ENCODE measurements at places on chromosomes 1 and 21.

GRCh38 chr1:177423090-177423489 is 252.3 kb downstream of the BRINP2 start:
- DNase-seq, result no peak

DNA sequence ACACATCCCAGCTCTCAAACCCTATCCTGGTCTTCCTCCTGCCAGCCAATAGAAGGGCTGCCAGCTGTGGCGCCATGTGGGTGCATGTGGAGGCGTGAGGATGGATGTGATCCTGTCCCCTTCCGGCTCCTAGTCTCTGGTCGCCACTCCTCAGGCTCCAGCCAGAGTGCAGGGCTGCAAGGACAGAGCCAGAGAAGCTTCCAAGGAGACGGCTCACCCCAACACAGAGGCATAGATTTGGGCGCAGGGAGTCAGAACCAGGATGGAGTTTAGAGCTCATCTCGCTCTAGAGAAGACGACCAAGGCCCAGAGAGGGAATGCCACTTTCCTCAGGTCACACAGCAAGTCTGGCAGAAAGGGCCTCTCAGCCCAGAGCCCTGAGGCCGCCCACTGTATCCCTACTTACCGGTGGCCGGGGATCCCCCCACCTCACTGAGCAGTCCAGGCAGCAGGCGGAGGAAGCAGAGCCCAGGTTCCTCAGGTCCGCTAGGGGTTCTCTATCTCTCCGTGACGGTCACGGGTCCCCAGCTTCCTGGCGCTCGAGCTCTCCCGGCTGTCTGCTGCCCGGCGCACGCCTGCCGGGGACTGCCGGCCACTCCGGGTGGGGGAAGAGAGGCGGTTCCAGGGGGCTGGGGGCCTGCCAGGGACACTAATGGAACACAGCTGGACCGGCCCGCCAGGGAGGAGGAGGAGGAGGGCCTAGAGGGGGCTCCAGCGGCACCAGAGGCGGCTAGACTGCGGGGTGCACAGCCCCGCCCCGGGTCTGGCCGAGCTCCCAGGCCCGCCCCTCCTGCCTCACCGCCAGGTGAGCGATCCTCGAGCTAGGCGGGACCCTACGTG is at the start of gene COL16A1:
Gene COL16A1, minus strand, starts transcription at position 587 of the 840 bp plus-strand sequence. CDS start 1,824 bp downstream, outside the sequence.
- DNase-seq, result no peak

GRCh38 chr1:155052439-155053395 is 1.6 kb downstream of the ADAM15 start:
- no peak for DNase-seq

DNA sequence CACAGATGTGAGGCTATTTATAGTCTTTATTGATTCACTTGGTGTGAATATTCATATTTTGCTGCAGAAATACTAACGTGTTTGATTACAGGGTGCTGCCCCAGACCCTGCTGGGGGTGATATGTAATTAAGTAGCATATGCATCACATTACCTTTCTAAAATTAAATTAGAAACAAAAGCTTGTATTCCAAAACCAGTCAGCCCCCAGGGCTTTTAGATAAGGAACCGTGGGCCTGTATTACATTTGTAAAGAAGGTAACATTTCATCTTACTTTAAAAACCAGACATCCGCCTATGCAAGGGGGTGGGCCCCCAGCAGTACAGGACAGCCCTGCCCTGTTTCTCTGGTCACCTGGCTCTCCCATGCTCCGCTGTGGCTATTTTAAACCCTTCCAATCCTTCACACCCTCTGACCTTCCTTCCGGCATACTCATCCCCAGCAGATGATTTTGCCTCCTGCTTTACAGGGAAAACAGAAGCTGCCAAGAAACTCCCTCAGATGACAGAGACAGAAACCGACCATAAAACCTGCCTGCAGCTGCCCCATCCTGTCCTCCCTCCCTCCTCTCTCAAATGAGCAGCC is 22.0 kb upstream of the KCNC4 start:
- DNase-seq, result no peak

DNA sequence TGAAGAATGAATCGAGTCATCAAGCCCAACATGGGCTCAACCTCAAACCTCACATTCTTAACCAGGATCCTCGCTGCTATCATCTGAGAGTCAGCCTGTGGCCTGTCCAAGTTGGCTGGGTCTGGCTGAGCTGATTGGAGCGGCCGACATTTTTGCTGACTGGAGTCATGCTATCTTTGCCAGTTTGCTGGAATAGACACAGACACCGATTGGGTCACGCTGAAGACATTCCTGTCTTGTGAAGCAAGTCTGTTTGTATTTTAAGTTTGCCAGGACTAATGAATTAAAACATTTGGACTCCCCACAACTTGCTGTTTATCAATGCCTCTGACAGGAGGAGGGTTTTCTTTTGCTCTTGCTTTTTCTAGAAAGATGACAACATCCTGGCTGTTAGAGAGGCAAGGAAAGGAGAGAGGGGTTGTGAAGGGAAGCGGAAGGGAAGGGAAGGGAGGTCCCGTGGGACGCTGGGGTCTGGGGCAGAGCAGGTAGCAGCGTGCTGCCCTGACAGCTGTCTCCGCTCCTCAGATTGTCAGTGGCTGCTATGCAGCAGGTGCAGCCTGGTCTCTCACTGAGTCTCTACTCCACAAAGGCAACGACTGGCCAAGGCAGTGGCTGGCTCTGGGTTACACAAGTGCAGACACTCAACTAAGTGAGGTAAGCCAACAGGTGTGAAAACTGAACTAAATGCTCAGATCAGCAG is at the start of gene MAP3K7CL:
Gene MAP3K7CL, plus strand, starts transcription at position 375 of the 700 bp plus-strand sequence. CDS start 2,701 bp downstream, outside the sequence.
- no peak for DNase-seq

DNA sequence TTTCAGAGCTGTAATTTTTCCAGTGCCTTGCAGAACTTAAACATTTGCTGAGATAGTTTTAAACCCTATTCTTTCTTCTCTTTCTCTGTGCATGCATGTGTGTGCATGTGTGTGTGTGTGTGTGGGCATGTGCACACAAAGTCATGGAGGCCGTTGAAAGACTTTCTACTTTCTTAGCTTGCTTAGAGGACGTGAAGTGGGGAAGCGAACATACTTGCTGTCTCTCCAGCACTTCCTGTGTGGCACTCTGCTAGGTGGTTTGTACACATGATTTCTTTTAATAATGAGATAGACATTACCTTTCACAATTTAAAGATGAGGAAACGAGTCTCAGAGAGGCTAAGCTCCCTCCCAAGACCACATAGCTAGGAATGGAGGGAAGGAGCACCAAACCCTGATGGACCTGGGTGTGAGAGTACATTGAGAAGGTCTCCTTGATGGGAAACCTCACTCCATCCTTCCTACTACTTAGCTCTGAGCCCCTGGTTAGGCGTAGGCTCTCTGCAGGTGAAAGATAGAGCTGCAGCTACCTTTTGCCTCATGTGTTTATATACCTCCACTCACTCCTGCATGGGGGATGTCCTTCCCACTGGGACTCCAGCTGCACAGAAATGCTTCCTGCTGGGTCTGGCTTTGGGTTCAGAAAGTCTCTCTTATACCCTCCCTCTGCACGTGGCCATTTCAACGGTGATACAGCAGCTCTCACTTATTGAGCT is 101.9 kb upstream of the USP24 start:
- no peak for DNase-seq

- no peak for DNase-seq
These were observed at the start of gene SYCP1 for GRCh38 chr1:114854693-114855320. Gene SYCP1 (plus strand): TSS chr1:114854863. CDS start chr1:114855465, 602 bp downstream.

- no peak for DNase-seq
These were observed 31.1 kb upstream of the ITLN2 start for GRCh38 chr1:160985723-160986122.

GRCh38 chr1:212689196-212689725 is 10.4 kb downstream of the BATF3 start:
- no peak for DNase-seq

DNA sequence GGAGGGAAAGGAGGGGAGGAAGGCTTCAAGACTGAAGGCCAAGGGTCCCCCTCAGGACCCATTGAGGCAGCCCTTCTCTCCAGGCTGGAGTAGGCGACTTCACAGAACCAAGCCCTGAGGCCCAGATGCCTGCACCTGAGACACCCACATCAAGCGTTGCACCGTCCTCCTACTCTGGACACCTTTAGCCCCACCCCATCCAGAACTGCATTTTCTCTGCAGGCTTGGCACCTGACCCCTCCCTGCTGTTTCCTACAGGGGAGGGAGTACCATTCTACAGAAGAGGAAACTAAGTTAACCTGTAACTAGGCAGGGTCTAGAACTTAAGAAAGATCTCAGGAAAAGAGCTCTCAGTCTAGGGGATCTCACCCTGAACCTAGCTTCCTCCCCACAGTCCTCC is 12.0 kb downstream of the PEF1 start:
- DNase-seq, result no peak

DNA sequence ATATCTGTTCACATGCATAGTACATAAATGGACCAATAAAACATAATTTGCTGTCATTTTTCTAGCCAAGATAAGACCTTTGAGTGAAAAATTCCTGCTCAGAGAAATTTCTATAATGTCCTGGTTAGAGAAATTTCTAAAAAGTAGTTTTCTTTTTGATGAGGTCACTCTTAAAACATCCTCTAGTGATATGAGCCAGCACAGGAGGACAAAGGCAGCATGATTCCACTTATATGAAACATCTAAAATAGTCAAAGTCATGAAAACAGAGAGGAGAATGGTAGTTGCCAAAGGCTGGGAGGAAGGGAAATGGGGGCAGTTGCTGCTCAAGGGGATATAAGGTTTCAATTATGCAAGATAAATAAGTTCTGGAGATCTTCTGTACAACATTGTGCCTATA is 239.4 kb downstream of the BACH1 start:
- no peak for DNase-seq

Data from cerebellar nuclear complex (tissue), 1 donor.